ENCODE measurements at places on chromosomes 4 and X.

GRCh38 chr4:106502106-106502699, 133.6 kb upstream of the GIMD1 start:
- no peak for DNase-seq

GRCh38 chr4:170014359-170015011, 11.7 kb downstream of the MFAP3L start:
- DNase-seq, result no peak

- no peak for DNase-seq
These were observed 231.5 kb upstream of the ATP6AP2 start for GRCh38 chrX:40349251-40349650.

DNA sequence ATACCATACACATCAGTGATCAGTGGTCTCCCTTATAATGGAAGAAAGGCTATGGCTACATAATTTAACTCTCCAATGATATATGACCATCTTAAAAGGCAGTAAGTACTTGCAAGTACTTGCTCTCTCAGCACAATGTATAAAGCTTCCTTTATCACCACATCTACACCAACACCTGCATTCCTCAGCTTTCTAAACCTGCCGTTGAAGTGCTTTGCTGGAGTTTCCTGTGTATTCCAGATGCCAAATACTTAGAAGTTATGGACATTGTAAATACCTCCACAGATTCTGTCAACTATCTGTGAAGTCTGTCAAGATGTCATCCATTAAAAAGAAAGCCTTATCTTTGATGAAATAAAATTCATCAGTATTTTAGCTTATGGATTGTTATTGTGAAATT, 335.0 kb upstream of the GALNTL6 start:
- DNase-seq, result no peak

DNA sequence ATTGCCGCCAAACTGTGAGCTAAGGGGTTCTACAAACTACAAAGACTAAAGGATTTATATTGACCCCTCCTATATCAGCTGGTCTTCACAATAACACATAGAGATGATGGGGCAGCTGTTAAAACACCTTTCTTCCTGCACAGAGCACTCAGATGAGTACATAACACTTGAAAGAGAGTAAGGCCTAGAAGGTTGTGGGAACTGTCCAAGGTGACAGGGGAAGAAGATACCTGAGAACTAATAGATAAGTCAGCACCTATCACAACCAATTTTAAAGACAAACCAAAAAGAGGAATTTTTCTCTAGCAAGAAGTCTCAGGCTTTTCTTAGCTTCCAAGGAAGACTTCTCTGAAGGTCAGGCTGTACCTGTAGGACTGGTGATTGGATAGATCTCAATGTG, 19.1 kb upstream of the CXCL6 start:
- DNase-seq, result no peak

DNA sequence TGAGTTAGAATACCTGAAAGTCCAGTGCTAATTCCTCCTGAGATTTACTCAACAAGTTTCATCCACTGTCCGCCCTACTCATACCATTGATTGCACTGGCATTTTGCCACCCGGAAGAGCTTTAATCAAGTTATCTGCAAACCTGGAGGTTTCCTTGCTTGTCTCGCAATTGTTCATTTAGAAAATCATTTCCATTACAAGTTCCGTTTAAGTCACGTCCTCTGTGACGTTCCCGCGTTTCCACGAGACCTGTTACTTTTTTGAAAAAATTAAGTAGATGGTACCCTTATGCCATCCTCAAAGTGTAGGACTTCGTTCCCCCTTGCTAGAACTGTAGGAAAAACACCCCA, 761 bp upstream of the FRYL start:
- DNase-seq, result no peak

DNA sequence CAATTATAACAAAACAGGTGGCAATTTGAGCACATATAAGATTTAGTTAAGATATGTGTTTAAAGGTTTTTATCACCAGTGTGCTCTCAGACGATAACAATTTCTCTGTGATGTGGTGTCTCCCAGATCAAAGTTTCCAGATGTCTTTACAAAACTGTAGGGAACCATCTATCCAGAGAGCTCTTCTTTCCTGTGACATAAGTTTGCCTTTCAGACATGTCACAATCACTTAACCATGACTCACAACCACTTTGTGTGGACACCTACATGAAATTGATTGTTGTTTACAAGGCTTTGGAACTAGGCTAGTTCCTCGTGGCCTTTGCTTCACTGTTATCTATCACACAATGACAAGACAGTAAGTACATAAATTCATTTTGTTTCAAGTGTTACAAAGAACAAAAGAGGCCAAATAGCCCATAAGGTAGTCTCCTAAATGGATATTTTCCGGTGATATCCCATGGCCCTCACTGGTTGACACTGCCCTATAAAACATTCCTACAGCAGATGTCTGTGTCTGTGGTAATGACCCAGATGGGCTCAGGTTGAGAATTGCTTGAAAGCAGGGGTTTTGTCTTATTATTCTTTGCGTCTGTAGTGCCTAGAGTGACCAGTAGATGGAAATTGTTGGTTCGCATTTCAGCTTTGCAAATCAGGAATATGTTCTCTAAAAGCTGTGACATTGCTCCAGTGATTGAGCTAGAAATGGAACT, 297.8 kb upstream of the FAM241A start:
- no peak for DNase-seq

GRCh38 chrX:47247206-47247998, 14.6 kb downstream of the USP11 start:
- DNase-seq, result no peak

GRCh38 chr4:182724414-182724813, 192.8 kb downstream of the DCTD start:
- no peak for DNase-seq

- DNase-seq, result no peak
These were observed 195.3 kb upstream of the PDE5A start for GRCh38 chr4:119823891-119824290.

DNA sequence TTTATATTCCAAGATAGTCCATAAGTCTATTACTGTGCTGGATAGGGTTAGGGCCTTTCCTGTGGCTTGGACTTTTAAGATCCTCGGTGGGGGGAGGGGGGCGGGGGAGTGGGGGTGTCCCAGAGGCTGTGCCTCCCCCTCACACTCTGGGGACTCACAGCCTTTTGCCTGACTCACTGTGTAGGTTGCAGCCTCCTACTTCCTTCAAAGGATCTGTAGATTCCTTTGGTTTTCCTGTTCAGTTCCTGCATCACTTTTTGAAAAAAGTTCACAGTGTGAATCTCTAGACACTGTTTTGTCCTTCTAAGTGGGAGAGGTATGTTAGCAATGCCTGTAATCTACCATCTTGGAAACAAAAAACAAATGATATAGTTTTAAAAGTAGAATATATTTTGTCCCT, 999.9 kb downstream of the GLUD2 start:
- no peak for DNase-seq

DNA sequence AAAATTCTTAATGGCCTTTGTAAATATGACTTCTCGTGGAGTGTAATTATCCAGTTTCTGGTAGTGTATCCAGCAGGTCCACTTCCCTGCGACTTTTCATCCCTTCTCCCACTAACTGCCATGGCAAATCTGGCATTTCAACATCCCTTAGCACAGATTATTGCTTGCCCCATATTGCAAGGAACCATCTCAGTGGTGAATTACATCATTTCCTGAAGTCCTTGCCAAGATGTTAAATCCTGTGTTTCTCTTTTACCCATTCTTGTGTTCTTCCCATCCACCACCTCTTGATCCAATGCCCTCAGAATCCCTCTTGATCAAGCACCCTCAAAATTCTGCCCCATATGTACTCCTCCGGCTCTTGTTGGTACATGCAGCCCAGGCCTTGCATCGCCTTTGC, 88.1 kb upstream of the ZNF81 start:
- no peak for DNase-seq

- DNase-seq, result no peak
These were observed 64.2 kb downstream of the PACRGL start for GRCh38 chr4:20764366-20764992.

DNA sequence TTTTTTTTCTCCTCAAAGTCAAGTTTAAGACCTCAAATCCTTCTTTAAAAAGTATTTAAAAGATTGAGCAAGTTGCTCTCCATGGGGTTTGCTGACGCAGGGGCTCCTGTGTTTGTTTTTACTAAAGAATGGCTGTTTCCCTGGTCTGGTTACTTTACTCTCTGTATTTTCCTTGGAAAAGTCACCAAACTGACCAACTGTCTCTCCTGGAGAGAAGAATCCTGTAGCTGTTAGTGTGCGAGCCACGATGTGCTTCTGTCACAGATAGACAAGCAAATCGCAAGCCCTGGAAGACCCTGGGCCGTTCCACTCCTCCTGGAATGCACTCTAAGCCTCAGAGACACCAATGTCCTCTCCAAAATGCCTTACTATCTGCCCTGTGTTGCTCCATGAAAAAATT, 212.1 kb downstream of the CHIC2 start:
- DNase-seq, result no peak

- DNase-seq, result no peak
These were observed 128.0 kb downstream of the C4orf33 start for GRCh38 chr4:129223945-129224344.

- no peak for DNase-seq
These were observed 74.5 kb upstream of the BOD1L1 start for GRCh38 chr4:13701937-13702446.

DNA sequence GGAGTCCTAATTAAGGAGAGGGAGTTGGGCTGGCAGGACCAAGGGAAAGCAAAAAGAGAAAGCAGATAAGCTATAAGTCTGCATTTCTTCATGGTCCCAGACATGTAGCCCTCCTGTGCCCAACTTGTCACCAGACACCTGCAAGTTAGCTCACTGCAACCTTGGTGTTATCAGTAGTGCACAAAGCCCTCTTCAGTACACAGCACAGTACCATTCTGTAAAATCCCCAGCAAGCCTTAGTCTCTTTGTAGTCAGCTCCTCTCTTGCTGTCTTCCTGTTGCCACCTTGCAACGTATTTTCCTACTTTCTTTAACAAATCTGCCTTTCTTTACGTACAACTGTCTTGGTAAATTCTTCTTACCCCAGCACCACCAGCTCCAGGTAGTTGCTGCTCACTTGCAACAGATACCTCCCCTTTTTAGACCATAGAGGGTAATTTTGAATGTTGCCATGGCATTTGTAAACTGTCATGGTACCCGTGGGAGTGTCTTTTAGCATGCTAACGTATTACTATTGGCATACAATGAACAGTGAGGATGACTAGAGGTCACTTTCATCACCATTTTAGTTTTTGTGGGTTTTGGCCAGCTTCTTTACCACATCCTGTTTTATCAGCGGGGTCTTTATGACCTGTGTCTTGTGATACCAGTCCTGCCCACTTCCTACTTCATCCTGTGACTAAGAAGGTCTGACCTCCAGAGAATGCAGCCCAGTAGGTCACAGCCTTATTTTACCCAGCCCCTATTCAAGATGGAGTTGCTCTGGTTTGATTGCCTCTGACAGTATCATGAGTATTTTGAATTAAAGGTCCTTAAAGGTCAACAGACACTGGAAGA, 28.3 kb upstream of the AP1S2 start:
- DNase-seq, result no peak

DNA sequence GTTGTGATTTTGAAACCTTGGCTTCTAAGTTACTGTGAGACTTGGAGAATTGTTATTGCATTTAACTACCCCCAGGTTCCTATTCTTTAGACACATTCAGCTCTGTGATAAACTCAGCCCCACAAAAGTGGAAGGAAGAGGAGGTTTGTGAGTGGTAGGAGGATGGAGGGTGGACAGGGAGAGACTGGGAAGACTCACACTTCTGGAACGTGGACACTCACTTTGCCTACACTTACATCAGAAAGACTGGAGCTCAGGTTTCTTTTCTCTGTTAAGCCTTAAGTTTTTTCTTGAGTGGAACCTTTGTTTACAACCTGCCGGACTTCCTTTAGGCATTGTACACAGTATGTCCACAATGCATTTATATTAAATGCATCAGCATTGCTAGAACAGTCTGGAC, 99.0 kb downstream of the AREG start:
- no peak for DNase-seq

- DNase-seq, result no peak
These were observed 193.0 kb downstream of the MGST2 start for GRCh38 chr4:139858436-139859205.

DNA sequence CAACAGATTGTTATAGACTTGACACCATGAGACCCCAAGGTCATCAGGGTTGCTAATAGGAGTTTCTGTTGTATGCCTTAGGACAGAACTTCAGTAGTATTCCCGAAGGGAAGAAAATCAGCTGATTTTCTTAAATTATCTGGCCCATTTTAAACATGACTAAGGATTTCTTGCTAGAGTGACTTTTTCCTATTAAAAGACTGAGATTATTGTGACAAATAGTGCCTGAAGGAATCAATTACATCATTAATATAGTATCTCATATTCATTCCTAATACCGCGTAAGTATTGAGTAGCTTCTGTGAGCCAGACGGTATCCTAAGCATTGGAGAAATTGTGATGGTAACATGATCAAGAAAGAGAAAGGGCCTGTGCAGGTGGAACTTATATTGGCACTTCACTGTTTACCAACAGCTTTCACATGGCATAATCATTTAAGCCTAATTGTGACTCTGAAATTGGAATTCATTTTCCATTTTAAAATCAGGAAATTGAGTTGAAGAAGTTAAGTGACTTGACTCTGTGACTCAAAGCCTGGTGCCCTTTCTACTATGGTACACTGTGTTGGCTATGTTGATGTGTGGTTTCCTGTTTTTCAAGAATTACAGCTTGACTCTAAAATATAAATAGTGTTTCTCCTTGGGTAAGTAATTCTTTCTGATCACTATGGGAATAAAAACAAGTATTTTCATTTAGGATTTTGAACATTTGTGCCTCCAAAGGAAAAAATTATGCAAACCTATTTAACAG, 4.1 kb downstream of the AFF1 start:
- no peak for DNase-seq
